ENCODE measurements at places on chromosomes 7 and 10.
A peak's percentile ranks its signal among the peaks of the same experiment; 100 is the strongest.

GRCh38 chr7:135375908-135376699, 133.8 kb downstream of the CNOT4 start:
- no peak for DNase-seq

DNA sequence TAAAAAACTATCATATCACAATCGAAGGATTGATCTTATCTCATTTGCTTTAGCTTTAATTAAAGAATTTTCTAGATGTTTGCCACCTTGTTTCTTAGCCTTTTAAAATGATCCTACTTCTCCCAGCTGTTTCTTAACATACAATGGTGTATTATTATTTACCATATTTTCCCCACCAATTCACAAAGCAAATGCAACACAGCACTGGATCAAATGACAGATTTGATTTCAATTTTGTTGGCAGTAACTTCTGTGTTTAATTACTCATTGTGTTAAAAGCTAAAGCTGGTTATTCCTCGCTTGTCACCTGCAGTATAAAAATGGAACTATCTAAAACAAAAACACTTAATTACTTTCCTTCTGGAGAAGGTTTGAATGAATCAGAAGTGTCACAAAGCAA, 19.6 kb downstream of the SVIL start:
- peak; percentile 79 for DNase-seq

- DNase-seq, result no peak
Measured at GRCh38 chr7:130388671-130389070, 8.4 kb downstream of the CPA1 start.

DNA sequence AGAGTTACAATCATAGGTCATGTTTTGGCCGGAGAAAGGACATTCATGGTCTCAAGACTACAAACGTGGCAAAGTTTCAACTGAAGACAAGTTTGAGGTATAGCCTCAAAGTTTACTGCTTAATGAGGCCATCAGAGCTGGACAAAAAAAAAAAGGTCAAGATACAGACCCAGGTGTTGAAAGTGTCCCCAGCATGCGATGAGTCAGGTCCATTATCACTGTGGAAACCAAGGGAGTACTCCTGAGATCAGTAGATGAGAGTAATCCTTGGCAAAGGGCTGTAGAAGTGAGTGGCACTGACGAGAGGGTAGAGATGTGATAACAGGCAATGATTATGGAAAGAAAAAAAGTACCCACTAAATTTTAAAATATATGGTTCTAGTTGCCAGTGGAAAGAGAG, 80.1 kb upstream of the LRRN3 start:
- DNase-seq, result no peak

DNA sequence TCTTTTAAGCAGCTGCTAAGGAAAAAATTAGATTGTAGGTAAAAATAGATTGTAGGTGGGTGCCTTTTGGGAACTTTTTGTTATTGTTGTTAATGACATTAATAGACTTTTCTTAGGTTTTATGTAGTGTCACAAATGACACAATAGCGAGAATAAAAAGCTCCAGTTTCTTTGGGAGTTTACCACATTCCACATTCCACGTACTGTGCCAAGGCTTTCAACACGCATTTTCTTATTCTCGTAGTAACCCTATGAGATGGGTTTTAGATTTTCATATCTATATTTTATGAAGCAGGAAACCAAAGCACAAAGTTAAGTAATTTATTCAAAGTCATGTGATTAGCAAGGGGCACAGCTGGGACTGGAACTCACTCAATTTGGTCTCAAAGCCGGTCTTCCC, 103.8 kb downstream of the XRCC2 start:
- DNase-seq, result no peak

DNA sequence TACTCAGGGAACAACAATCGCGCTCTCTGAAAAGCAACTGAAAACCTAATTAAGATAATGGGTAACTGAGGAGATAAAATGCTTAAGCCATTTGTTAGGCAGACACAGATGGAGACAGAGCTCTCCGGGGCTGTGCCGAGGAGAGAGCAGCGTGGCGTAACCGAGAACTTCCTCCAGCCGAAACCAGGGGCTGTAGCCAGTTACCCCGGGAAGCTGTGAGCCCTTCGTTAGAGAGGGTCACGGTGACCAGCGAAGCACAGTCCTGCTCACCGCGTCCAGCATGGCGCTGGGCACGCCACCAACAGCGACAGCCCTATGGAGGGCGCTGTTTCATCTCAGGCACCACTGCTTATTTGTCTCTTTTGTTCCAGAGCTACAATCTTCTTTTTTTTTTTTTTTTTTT, 16.1 kb downstream of the PAPOLB start:
- DNase-seq, result peak; percentile 73

DNA sequence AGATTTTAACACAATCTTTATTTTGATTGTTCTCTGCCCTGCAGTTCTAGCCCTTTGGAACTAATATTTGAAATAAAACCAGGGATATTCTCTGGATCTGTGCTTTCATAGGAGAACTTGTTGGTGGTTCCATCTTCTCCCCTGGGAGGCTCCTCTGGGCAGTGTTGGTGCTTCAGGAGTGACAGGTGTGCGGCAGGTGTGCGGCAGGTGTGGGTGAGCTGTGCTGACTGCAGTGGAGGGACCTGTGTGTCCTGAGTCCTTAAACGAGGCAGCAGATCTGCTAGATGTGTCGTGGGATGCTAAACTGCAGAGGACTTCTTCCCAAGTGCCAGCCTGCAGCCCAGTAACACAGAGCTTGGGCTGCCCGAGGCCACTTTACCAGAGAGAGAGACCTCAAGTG, 98.4 kb downstream of the LYZL1 start:
- no peak for DNase-seq

DNA sequence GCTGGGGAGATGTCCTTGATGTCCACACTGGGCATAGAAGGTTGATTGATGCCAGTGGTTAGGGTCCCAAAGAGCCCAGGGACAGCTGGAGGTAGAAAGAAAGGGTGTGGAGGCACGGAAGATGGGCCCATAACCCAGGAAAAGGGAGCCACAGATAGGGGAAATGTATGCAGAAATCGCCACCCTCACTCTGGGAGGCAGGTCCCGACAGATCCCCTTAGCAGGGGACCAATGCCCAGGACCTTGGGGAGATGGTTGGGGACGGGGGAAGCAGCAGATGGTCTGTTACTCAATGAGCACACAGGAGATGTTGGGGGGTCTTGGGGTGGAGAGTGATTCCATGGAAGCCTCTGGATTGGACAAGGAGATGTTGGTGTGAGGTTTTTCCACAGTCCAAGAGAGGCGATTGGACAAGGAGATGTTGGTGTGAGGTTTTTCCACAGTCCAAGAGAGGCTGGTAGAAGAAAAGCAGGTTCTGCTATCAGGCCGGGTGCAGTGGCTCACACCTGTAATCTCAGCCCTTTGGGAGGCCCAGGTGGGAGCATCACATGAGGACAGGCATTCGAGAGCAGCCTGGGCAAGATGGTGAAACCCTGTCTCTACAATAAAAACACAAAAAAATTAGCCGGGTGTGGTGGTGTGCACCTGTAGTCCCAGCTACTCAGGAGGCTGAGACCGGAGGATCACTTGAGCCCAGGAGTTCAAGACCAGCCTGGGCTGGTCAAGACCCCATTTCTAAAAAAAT, 7.0 kb upstream of the PPP1R35 start:
- DNase-seq, result no peak

- no peak for DNase-seq
Measured at GRCh38 chr10:43251419-43252165, 15.3 kb downstream of the RASGEF1A start.

GRCh38 chr7:156607332-156608172, 33.0 kb upstream of the RNF32 start:
- DNase-seq, result no peak

GRCh38 chr7:51059504-51060142, 257.0 kb downstream of the COBL start:
- no peak for DNase-seq

GRCh38 chr7:158957921-158958491, 101.6 kb downstream of the DYNC2I1 start:
- peak; percentile 20 for DNase-seq

DNA sequence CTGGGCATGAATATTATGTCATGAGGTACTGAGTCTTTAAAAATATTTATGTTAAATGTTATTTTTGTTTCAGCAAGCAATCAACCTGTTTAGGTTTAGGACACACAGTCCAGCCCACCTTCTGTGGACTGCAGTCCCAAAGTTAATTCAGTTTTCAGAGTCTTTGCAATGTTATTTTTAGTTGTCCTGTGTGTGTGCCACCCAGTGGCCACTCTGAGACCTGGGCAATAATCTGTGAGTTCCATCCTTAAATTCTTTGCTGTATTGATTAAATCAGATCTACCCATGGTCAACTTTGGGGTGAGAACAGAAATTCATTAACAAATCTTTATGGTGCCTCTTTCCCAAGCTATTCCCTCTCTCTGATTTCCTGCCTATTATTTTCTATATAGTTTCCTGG, 415.1 kb downstream of the CCSER2 start:
- DNase-seq, result no peak

DNA sequence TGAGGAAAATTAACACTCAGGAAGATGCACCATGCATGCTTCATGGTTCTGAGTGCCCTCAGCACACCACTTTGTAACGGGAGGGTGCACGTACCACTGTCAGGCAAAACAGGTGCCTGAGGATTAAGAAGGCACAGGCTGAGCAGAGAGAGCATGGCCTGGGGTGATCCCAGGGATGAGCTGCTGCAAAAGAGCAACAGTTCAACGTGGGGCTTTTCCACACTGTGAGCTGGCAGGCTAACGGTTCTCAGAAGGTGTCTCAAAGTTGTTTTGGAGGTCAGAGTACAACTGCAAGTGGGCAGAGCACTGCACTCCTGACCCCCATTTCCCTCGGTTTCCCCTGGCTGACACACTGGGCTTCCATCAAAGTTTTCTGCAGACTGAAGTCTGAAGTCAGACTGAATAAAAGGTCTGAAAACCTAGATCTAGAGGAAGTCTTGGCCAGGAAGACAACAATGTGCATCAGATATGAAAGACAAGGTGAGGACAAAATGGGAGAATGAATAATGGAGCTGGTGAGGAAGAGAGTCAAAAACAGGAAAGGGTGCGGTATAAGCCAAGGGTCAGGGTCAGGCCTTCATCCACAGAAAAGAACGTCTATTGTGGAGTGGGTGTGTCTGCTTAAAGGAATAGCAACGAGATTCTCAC, 20.5 kb downstream of the ZNF438 start:
- DNase-seq, result no peak

- DNase-seq, result no peak
Measured at GRCh38 chr10:14032406-14032998, 298.2 kb downstream of the FRMD4A start.

DNA sequence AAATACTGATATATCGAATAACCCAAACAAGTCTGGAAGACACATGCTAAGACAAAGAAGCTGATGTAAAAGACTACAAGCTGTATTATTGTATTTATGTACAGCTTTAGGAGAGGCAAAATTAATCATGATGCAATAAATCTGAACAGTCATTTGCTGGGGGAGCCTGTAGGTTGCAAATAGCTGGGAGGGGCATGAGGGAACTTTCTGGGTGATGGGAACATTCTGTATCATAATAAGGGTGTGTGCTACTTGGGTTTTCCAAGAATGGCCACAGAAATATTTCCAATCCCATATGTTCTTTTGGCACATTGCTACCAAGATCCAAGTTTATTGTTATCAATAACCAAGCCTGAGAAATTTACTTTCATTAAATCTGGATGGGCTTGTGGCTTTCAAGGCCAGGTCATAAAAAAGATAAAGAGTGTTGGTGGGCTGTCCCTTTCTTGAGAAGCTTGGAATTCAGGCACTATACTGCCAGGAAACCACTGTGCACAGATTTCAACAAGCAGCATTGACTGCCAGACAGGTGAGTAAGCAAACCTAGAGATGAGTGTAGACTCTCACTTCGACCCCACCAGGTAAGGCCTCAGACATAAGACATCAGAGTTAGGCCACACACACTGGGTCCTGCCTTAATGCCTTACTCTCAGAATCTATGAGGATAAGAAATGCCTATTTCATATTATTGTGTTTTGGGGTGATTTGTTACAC, 629.7 kb upstream of the FZD8 start:
- no peak for DNase-seq

- no peak for DNase-seq
Measured at GRCh38 chr7:93883078-93883916, 7.3 kb downstream of the TFPI2 start.

GRCh38 chr10:132959559-132959961, 17.2 kb upstream of the CFAP46 start:
- DNase-seq, result no peak

GRCh38 chr7:12138421-12138820, 72.7 kb upstream of the TMEM106B start:
- no peak for DNase-seq

DNA sequence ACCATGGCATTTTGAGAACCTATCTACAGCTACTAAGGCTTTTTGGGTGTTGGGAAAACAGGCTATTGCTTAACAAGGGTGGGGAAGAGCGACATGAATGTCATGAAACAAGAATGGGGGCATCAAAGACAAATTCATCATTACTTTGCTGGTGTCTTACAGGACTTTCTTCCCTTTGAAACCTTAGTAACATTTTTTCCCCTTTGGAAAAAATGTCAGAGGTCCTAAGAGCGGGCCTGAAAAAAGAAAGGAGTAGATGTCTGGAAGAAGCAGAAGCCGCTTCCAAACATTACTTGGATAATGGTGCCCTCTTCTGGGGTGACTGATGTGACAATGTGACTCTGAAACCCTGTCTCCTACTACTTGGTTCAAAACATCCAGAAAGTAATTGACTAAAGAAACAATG, 3.8 kb upstream of the DDX50 start:
- peak; percentile 16 for DNase-seq

GRCh38 chr10:62803724-62804355, 680 bp upstream of the ADO start:
- DNase-seq, result no peak

DNA sequence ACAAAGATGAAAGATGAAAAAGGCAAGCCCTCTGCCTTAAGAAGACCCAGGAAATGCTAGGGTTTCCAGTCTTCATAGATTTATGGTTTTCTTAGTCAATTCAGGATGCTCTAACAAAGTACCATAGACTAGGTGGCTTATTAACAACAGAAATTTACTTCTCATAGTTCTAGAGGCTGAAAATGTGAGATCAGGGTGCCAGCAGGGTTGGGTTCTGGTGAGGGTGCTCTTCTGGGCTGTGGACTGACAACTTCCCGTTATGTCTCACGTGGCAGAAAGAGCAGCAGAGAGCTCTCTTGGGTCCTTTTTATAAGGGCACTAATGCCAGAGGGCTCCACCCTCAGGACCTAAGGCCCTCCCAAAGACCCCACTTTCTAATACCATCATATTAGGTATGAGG, 23.7 kb downstream of the ELMO1 start:
- no peak for DNase-seq

GRCh38 chr10:15245530-15245929, 77.0 kb upstream of the NMT2 start:
- no peak for DNase-seq

GRCh38 chr7:100675105-100675451, 1.5 kb downstream of the GNB2 start:
- DNase-seq, result no peak

- no peak for DNase-seq
Measured at GRCh38 chr10:74145133-74145532, 5.5 kb downstream of the AP3M1 start.

Data from NCI-H1436 treated with DMSO at 0.1 percent for 48 hours (cell line).